ENCODE measurements at places on chromosomes 4 and X. TPM values are rescaled to one million over a fixed set of nuclear protein-coding genes. Genes with fewer than 3 reads are reported as not detected.

The EPGN gene
- total RNA-seq = not detected

The COX7B2 gene
- total RNA-seq = not detected

The SCRG1 gene
- not detected for total RNA-seq

The FAT4 gene
- total RNA-seq = 2.8 TPM

The AREG gene
- total RNA-seq = 23.9 TPM

The L1CAM gene
- 19.5 TPM for total RNA-seq

The EXOSC9 gene
- total RNA-seq = 26.9 TPM

The TRAM1L1 gene
- 0.50 TPM for total RNA-seq

The H2BW2 gene
- total RNA-seq = not detected

The CBLL2 gene
- not detected for total RNA-seq

The NALF2 gene
- total RNA-seq = 5.7 TPM

Measured in A549 treated with dexamethasone at 1 μM for 4 hours (cell line).